ENCODE measurements at places on chromosomes 4 and X.

DNA sequence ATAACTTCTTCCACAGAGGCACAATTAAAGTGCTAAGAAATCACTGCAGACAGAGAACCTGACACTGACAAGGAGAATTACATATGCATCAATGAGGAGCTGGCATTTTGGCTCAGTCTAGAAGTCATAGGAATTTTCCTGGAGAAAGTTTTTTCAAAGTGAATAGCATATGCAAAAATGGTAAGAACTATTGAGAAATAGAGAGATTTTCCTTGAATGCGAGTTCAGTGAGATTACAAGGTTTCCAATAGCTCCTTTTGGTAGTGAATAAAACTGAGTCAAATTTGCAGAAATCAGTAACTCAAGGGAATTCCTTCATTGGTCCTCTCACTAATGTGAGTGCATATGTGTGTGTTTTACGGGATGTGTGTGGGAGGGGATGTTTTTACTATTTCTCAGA, 557.5 kb downstream of the PPARGC1A start:
- no peak for DNase-seq

DNA sequence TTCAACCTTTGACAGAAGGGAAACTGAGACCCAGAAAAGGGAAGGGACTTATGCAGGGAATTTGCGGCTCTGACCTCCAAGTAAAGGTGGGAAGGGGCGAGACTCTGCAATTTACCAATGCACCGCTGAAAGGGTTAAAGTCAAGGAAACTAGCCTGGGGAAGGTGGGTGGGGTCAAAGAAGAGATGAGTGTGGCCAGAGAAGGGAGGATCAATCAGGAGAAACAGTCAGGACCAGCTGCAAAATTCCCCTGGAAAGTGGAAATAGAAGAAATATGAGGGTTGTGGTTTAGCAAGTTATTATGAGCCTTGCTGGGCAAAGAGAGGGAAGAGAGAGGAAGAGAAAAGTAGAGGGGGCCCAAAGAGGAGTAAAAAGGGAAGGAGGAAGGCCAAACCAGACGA, 30.5 kb downstream of the STARD8 start:
- DNase-seq: no peak

GRCh38 chrX:55326985-55327384, 62.3 kb upstream of the PAGE3 start:
- DNase-seq: no peak

GRCh38 chr4:27638163-27638915, 777.7 kb downstream of the STIM2 start:
- DNase-seq: no peak

DNA sequence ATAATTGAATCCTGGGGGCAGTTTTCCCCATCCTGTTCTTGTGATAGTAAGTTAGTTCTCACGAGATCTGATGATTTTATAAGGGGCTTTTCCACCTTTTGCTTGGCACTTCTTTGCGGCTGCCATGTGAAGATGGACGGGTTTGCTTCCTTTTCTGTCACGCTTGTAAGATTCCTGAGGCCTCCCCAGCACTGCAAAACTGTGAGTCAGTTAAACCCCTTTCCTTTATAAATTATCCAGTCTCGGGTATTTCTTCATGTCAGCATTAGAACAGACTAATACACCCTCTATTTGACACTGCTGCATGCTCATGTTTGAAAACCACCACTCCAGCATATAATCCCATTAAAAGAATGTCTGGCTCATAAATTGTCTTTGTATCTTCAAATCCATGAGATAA, 264.4 kb upstream of the ITM2A start:
- no peak for DNase-seq

DNA sequence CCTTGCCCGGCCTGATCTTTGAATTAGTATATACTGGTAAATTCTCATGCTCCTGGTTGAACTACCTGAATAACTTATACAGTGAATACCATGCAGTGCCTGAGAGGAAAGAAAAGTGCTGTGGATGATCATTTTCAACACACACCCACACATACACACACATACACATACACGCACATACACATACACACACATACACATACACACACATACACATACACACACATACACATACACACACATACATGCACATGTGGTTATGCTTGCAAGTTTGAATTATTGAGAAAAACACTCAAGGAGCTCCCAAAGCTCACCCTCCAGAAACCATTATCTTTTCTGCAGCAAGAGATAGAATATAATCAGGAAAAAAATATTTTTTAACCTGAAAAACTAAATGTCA, 366.9 kb upstream of the RASGEF1B start:
- DNase-seq: no peak

DNA sequence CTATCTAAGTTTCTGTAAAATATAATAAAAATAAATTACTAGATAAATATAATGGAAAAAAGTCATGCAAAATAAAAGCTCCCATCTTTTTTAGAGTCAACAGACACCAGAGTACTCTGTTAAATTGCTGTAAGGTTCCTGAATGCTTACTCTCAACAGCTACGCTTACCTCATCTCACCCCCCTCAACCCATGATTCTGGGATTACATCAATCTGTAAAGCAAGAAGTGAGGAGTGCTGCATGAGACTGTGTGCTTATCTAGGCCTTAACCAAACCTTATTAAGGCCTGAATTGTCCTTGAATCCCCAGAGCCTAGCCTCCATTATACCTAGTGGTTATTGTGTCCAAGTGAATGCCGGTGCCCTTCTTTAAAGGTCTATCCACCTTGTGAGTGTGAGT, 735.8 kb downstream of the RPA4 start:
- DNase-seq: no peak

DNA sequence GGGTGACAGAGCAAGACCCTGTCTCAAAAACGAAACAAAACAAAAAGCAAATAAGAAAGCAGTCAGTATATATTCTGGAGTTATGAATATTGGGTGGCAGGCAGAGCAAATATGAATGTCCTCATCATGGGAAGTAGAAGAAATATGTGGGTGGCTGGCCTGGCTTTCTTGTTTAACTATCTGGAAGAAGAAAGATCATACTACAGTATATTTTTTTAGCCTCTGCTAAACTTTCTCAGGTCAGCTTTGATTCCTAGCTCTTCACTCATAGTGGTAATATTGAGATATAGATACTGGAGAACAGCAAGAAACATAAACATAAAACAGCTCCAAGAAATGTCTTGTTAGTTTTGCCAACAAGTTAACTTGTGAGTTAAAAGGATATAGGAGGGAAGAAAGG, 192.5 kb downstream of the SOWAHB start:
- DNase-seq: no peak

DNA sequence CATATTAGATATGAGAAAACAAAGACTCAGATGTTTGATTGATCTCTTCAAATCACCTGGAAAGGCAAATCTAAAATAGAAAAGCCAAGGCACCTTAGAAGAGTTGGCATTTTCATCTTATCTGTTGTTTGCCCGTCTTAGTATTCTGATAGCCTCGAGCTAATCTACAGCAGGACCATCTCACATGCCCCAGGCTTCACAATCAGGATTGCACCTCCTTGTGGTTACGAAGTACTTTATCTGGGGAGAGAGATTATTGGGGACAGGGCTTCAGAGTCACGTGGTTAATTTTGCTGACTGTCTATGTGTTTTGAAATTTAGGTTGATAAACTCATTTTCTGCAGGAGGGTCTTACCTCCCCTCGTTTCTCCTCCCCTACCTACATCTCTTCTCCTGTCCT, 313.1 kb upstream of the ANXA10 start:
- DNase-seq: no peak

DNA sequence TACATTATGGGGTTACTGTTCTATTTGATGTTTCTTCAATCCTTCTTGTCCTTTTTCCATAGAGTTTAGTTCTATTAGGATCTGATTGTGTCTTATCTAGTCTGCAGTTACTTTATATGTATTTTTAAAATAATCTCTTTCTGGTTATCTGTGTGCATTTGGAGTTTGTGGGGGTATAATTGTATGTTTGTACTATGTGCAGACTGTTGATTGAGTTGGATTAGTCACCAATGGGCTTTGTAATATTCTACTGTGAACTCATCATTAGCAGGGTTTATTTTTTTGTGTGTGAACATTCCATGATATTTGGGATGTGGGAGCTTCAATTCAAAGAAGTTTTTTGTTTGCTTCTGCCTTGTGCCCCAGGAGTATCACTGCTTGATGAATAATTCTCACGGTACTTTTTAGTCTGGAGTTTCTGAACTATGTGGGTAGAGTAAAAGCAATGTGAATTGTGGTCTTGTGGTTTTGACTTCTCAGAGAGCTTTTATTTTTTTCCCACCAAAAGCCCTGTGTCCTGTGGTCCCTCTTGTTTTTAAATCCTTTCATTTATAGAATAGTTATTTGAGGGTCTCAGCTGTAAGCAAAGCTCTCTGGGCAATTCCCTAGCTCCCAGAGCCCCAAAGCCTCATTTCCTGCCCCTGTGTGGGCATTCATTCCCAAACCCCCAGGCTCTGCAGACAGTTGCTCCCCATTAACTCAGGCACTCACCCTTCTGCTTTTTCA, 127.8 kb downstream of the PHKA2 start:
- no peak for DNase-seq

DNA sequence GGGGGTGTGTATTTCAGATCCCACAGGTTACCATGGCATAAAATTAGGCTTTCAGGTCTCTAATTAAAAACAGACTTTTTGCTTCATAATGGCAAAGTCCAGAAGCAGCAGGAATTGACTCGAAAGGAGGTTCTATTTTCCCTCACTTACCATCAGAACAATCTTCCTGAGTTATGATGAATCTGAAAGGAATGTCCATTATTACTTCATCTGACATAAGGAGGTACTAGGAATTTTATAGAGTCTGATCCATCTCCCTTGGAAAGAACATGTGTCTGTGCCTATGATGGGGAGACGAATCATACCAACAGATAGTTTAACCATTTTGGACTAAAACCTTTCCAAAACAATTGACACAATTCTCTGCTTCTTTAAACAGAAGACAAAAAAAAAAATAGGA, 206.3 kb upstream of the FGF13 start:
- DNase-seq: no peak

- no peak for DNase-seq
These were observed 322.4 kb upstream of the CPEB2 start for GRCh38 chr4:14679906-14680305.

DNA sequence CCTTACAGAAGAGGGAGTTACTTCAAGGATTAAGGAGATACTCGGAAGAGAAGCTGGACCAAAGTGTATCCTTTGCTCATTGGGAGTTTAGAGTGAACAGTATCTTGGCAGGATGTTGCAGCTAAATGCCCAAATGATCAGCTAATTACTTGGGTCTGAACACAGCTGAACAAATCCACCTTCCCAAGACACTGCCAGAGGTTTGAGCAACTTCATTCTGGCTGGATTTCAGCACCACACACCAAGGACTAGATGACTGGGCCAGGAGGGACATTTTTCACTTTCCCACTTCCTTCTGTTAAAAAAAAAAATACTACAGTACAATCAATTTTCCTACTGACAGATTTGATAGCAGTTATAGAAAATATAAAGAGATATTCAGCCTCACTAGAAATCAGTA, 324.6 kb downstream of the MID1IP1 start:
- DNase-seq: no peak

- no peak for DNase-seq
These were observed 233.2 kb upstream of the KLF3 start for GRCh38 chr4:38430841-38431240.

DNA sequence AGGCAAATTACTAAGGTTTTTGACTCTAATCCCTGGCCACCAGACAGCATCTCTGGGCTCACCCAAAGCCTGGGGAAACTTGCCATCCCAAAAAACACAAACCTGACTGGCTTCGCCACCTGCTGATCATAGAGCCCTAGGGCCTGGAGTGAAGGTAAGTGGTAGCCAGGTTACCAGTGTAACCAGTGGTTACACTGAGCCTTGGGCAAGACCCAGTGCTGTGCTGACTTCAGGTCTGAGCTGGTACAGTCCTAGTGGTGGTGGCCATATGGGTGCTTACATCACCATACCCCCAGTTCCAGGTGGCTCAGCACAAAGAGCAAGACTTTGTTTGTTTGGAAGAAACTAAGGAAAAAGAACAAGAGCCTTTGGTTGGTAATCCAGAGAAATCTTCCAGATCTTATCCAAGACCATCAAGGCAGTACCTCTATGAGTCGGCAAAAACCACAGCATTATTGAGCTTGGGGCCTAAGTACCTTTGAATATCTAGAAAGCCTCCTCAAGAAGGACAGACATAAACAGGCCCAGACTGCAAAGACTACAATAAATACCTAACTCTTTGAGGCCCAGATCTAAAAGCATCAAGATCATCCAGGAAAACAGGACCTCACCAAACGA, 13.7 kb downstream of the MED14 start:
- no peak for DNase-seq

DNA sequence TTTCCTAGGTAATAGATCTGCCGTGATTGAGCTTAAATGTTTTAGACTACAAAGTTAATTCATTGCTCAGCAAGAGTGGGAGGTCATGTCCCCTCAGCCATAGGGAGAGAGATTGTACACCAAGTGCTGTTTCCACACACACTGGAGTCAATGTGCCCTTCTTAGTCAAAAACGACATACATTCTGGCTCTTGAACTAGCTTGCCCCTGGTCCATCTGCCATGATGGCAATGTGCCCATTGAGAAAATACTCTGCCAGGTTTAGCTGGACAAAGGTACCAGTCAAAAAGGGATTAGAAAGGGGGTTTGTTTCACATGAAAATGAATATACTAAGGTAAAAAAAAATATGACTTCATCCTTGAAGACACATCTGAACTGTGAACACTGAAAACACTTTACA, 377.1 kb upstream of the ADGRL3 start:
- DNase-seq: no peak

GRCh38 chr4:2886622-2887021, 43.0 kb downstream of the ADD1 start:
- DNase-seq: no peak

DNA sequence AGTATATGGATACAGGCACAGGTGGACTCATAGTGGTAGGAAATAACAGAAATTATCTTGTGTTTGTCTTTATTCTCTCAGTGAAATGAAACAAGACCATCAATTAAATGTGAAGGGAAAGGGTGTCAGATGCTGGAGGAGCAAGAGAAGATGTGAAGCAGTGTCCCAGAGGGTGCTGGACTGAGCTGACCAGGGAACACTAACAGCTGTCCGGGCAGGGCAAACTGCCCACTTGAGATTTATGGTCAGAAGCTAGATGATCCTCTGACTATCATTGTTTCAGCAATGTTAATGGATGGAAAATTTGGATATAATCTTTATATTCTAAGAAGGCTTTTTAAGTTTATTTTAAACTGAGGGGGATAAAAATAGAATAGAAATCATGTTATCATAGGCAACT, 267.2 kb upstream of the SLC7A11 start:
- DNase-seq: no peak

DNA sequence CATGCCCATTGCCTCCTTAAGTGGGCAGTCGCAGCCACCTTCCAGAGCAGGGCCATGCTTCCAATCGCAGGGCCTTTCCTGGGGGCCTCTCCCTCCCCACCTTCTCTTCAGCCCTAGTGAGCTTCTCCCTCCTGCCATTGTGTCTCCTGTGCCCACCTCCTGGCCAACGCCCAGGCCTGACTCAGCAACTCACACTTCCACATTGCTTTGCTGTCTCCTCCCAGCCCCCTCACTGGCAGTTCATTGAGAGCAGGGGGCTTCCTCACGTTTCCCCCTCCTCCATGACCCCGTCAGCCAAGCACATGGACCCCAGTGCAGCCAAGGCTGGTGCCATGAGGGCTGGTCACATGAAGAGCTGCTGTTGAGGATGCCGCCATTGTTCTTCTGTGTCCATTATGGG, 25.9 kb downstream of the HTRA3 start:
- DNase-seq: no peak

- DNase-seq: no peak
These were observed 876 bp downstream of the HPRT1 start for GRCh38 chrX:134460862-134461220.

GRCh38 chrX:11460347-11460746, 167.1 kb downstream of the AMELX start:
- DNase-seq: no peak

GRCh38 chr4:19164334-19164733, 1087.4 kb upstream of the SLIT2 start:
- DNase-seq: no peak
